ENCODE measurements at places on chromosomes 5 and 9.

DNA sequence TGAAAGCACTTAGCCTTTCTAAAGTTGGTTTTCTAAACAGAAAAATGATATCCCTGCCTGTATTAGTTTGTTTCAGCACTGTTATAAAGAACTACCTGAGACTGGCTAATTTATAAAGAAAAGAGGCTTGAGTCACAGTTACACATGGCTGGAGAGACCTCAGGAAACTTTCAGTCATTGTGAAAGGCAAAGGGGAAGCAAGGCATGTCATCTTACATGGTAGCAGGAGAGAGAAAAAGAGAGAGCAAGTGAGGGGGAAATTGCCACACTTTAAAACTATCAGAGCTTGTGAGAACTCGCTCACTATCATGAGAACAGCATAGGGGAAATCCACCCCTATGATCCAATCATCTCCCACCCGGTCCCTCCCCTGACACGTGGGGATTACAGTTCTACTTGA, 64.9 kb downstream of the FAM170A start:
- no peak for DNase-seq

- no peak for DNase-seq
Observed at GRCh38 chr5:109546461-109546860, 136.7 kb upstream of the PJA2 start.

DNA sequence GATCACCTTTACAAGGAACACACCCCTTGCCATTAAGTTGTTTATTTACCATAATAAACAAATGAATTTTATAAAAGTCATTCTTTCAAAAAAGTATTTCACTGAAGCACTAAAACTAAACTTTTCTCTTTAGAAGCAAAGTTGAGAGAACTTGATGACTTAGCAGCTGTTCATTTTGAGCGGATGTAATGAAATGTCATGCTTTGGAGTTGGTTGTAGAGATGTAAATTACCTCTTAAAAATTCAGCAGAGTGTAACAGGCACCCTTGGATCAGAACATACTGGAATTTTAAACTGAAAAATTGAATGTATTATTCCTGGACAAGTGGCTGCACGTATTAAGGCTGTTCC, 617.2 kb downstream of the PDE4D start:
- no peak for DNase-seq

GRCh38 chr9:24286761-24287160, 258.9 kb downstream of the IZUMO3 start:
- DNase-seq: no peak

- DNase-seq: no peak
Observed at GRCh38 chr5:125175348-125176004, 429.0 kb upstream of the ZNF608 start.

DNA sequence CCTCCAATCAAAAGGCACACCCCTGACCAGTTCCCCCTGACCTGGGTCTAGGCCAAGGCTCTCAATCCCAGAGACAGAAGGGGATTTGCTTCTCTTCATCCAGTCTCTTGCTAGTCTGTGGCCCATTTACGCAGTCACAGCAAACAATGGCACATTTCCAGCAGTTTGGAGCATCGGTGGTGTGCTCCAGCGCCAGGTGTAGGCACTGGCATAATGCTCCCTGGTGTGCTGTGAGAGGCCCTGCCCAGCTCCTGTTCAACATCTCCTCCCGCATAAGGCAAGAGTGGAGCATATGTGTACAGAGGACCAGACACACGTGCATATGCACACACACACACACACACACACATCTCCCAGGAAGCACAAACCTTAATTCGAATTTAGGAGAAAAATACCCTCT, 79.5 kb upstream of the ERCC6L2 start:
- no peak for DNase-seq

GRCh38 chr9:86181379-86182315, 77.8 kb downstream of the C9orf153 start:
- DNase-seq: no peak

- no peak for DNase-seq
Observed at GRCh38 chr9:136086213-136086881, 8.7 kb downstream of the NACC2 start.

- DNase-seq: peak; percentile 55
Observed at GRCh38 chr5:55601204-55601618, 66.4 kb upstream of the PLPP1 start.

DNA sequence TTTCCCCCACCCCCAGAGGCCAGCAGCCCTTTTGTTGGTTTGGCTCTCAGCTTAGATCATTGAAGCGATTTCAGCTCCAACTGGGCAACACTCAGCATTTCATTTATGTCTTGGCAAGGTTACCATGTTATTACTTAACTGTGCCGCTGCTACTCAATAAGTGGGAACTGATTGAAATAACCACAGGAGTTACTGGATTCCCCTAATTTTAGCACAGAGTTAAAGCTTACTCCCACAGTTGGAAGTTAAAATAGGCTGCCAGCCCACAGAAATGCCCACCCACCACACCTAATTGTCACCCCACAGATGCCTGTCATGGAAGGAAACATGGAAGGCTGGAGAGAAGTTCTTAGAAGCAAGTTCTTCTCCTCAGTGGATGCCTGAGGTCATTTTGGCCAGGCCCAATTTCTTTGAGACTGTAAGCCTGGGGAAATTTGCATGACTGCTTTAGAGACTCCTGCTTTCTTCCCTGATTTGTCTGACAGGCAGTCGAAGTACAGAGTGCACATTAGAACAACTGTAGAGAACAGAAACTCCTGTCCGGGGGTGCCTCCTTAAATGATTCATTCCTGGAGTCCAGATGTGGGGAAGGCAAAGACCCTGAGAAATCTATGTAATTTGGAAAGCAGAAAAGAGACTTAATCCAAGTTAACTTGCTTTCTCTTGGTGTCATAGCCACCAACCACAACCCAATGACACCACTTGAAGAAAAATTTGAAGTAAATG, 370.0 kb downstream of the ZSWIM6 start:
- DNase-seq: no peak

- DNase-seq: no peak
Observed at GRCh38 chr9:4489919-4490704, at the start of gene SLC1A1. Gene SLC1A1 (plus strand): TSS chr9:4490468. CDS start chr9:4490680, 212 bp downstream.

DNA sequence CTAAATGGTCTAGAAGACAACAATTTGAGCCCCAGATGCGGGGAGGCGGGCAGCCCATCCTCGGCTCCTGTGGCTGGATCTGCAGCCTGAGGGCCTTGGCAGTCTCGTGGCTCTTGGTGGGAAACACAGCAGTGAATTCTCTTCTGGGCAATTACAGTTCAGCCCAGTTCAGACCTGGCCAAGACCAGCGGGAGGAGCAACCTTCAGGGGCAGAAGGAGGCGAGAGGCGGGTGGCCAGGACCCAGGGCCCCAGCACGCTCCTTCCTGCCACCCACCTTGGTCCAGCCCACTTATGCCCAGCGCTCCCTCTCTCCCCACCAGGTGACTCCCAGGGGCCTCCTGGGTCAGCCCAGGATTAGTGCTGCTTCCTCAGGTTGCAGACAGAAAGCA, 7.8 kb downstream of the MYMK start:
- no peak for DNase-seq

GRCh38 chr5:141856037-141856790, 22.0 kb downstream of the PCDH1 start:
- no peak for DNase-seq

- DNase-seq: no peak
Observed at GRCh38 chr5:61416420-61416819, 84.4 kb downstream of the ZSWIM6 start.

GRCh38 chr5:126676195-126676624, 75.5 kb downstream of the PHAX start:
- peak; percentile 24 for DNase-seq

DNA sequence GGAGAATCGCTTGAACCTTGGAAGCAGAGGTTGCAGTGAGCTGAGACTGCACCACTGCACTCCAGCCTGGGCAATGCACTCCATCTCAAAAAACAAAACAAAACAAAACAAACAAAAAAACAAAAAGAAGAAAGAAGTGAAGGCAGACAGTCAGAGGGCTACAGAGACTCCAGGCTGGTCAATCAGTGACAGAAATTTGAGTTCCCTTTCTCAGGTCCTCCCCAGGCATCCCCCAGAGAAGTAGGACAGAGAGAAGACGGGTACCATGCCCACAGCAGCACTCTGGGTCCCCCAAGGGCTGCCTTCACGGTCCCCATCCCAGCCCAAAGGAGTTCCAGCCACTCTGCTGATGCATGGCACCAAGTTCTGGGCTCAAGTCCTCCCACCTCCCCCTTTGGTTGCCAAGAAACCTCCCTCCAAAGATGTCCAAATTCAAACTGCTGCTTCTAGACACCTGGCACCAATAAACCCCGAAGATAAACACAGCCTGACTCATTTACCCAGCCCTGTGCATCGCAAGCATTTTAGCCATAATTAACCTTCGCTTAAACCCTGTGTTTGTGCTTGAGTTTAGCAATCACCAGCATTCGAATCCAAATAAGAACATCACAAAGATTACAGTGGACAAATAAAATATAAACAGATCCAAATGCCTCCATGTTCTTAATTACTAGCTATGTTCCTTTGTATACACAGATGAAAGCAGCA, 24.0 kb downstream of the SEMA4D start:
- peak; percentile 94 for DNase-seq

DNA sequence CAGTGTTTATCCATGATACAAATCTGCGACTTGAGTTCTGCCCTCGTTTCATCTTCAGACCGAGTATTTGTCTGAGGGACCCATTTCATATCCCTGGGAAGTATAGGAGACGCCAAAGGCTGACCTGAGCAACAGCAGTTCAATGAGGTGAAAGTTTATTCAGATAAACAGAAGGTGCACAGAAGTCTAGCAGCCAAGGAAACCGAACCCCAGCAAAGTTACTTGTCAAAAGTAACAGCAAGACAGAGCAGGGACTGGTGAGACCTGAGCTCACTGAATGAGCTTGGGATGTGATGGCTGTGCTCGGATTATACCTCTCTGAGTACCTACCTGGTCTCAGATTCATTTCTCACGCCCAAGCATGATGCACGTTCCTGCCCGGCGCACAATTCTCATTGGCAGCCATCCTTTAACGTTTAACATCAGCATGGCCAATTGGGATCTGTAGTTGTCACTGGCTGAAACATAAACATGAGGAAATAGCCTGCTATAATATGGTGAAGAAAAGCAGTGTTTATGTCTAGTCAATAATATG, 599 bp downstream of the LYRM7 start:
- no peak for DNase-seq

- DNase-seq: no peak
Observed at GRCh38 chr5:16937503-16938161, 1.5 kb upstream of the MYO10 start.

- DNase-seq: no peak
Observed at GRCh38 chr9:126638571-126639132, 24.9 kb downstream of the LMX1B start.

GRCh38 chr5:30239331-30240022, 954.0 kb upstream of the CDH6 start:
- DNase-seq: no peak

GRCh38 chr9:131838530-131839280, 98.8 kb upstream of the RAPGEF1 start:
- DNase-seq: no peak

DNA sequence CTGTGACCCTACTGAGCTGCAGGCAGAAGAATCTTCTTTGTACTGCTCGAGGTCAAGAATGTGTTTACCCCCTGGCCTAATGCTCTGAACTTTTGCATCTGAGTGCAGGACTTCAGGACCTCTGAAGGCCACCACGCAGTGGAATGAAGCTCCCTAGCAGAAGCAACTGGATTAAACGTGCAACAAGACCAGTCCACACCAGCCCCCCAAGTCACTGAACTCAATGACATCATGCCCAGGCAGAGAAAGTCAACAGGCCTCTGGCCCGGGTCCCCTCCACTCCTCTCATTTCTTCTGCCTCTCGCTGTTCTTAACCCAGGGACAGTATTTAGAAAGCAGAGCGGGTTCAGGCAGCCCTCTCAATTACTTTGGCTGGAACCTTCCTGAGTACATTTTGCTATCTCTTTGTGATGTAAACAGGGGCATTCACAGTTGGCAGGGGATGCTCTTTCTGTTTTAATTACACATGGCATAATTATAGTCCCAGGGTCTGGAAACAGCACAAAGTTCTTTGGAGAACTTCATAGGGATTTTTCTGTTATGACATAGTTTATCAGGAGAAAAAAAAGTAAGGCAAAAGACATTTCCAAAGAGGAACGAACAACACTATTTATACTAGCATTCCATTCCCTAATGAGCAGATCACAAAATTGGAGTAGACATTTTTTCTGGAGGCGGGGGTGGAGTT, 108.2 kb upstream of the SPATA31D4 start:
- DNase-seq: no peak

- no peak for DNase-seq
Observed at GRCh38 chr9:132935026-132935425, 9.4 kb downstream of the TSC1 start.

- no peak for DNase-seq
Observed at GRCh38 chr9:35056571-35057270, 15.7 kb downstream of the VCP start.
